ENCODE measurements at places on chromosomes 6 and 20. TPM values are rescaled to one million over a fixed set of nuclear protein-coding genes. Genes with fewer than 3 reads are reported as not detected.

UNC93A gene
- total RNA-seq, result 0.69 TPM

MROH8 gene
- total RNA-seq, result 1.7 TPM

RNF182 gene
- total RNA-seq, result 1.1 TPM

TRIM40 gene
- total RNA-seq, result not detected

Measured in skin of body (tissue), 3 donors.